ENCODE measurements at places on chromosomes 11 and 22.

GRCh38 chr11:81022057-81022456, 1581.2 kb upstream of the TENM4 start:
- DNase-seq = no peak

DNA sequence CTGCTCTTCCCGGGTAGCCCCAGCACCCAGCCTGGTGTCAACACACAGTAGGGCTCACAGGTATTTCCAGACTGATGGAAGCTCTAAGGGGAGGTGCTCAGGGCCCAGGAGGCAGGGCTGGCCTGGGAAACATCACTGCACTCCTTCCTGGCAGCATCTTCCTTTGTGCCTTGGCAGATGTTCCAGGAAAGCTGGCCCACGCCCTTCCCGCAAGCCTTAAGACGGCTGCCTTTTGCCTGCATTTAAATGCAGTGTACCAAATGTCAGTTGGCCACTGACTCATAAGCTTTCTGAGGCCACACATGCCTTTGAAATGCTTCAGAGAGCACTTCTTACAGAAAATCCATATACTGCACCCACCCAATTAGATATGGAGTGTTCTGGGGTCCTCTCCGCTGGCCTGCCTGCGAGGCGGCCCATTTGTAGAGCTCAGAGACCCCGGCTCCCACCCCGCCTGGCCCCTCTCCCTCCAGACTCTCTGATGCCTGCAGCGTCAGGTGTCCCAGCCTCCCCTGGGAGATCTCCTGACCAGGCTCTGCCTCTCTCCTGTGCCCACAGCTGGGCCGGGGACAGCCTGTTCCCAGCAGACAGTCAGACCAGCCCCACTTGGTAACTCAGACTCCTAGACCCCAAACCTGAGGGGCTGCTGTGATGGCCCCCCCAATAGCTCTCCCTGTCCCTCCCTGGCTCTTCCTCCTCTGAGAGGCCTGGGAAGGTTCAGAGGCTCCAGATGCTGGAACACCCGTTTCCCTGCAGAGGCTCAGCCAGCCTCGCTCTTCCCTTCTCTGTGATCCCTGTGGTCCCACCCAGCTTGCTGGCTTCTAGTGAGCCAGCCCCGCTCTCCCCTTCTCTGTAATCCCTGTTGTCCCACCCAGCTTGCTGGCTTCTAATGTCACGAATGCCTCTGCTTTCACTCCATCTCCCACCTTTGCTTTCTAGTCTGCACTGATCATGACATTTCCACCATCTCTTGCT, 47.6 kb upstream of the THY1 start:
- DNase-seq = no peak

- DNase-seq = no peak
Observed at GRCh38 chr11:31412946-31413345, 43.3 kb downstream of the DNAJC24 start.

GRCh38 chr22:45240104-45240809, 437 bp downstream of the KIAA0930 start:
- DNase-seq = peak; percentile 52

DNA sequence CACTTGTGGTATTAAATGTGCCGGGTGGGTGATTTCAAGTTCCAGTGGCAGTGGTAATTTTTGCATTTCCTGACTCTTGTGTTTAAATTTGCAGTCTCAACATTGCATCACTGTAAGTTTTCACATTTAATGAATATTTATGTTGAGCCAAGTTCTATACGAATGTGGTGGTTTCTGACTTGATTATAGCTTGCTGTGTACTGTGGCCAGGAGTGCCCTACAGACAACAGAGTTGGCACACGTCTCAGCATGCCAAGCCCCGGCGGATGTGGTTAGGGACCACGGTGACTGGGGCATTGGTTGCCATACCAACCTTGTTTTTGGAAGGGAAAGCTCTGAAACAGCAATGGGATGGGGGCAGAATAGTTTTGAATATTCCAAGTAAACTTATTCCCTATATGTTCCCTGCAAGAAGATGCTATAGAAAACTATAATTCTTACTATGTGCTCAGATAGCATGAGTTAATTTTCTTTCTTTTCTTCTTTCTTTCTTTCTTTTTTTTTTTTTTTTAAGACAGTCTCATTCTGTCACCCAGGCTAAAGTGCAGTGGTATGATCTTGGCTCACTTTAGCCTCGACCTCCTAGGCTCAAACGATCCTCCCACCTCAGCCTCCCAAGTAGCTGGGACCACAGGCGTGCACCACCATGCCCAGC, 16.0 kb downstream of the ZNRF3 start:
- peak; percentile 88 for DNase-seq

DNA sequence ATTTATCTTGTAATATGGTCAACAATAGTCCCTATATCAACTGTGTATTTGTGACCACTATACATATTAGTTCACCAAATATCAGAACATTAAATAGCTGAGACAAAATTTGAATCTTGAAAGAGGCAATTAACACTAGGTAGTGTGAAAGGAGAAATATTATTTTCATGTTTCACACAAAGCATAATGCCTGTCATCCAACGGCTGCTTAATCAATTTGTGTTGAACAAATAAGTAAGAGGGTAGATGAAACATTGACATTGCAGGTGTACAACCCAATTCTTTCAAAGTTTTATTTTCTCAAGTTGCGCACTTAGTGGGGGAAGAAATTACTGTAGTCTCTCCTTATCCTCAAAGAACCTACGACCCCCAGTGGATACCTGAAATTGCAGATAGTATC, 3.4 kb upstream of the OR8I2 start:
- DNase-seq = no peak

DNA sequence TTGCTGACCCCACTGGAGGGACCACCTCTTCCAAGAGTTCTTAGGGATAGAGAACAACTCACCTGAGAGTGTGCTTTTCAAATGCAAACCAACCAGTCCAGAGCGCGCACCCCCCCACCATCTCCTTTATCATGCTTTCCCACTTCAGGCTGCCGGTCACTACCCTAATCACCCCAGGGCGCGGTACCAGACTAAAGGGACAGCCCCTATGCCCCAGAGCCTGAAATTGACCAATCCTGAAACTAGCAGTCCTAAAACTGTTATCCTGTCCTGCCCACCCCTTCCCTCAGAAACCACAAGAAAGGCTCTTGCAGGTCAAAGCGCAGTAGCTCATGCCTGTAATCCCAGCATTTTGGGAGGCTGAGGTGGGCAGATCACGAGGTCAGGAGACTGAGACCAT, 37.0 kb downstream of the NEAT1 start:
- no peak for DNase-seq

- DNase-seq = no peak
Observed at GRCh38 chr11:16603890-16604793, 134.3 kb upstream of the C11orf58 start.

DNA sequence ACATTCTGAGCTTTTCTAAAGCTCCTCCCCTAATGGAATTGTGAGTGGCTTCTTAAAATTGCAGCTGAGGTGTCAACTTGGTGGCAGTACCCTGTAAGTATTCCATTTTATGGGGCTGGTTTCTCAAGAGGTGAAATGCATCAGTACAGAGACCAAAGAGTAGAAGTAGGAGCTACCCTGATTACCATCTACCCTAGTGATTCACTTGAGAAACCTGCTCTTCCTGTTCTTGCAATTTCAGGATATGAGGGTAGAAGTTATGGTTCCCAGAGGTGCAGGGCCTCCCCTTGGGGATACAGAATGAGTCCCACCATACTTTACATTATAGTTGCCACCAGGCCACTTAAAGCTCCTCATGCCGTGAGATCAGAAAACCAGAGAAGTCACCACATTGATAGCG, 944.6 kb downstream of the OPCML start:
- no peak for DNase-seq

GRCh38 chr11:6598555-6598954, 4.9 kb downstream of the RRP8 start:
- DNase-seq = no peak

- DNase-seq = no peak
Observed at GRCh38 chr11:68071281-68072048, 32.6 kb downstream of the TCIRG1 start.

GRCh38 chr11:107996006-107996776, 12.5 kb upstream of the CUL5 start:
- no peak for DNase-seq

DNA sequence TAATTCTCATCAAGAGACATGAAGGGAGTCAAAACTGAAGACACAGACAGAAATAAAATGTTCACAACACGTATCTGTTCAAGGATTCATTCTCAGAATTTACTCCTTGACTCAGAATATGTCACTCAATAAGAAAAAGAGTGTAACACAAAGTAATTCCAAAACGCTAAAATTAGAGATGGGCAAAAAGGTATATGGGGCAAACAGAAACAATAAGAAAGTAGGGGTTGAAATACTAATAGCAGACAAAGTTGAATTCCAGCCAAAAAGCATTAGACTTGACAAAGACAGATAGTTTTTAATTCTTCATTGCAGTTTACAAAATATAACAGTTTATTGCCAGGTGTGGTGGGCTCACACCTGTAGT, 26.7 kb downstream of the GNB1L start:
- DNase-seq = no peak

DNA sequence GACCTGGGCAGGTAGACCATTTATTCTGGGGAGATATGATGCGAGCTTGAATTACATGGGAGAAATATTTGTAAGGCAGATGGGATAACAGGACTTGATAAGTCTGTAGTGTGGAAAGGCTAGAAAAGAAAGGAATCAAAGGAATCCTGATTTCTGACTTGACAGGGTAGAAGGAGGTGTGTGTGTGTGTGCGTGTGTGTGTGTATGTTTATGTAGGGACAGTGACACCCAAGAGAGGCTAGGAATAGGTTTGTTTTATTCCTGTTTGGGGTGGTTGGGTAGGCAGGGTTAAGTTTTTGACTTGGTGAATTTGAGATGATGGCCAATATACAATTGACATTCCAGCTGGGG, 390 bp upstream of the HTATIP2 start:
- no peak for DNase-seq

- no peak for DNase-seq
Observed at GRCh38 chr11:1938343-1939005, 8.7 kb upstream of the MRPL23 start.

DNA sequence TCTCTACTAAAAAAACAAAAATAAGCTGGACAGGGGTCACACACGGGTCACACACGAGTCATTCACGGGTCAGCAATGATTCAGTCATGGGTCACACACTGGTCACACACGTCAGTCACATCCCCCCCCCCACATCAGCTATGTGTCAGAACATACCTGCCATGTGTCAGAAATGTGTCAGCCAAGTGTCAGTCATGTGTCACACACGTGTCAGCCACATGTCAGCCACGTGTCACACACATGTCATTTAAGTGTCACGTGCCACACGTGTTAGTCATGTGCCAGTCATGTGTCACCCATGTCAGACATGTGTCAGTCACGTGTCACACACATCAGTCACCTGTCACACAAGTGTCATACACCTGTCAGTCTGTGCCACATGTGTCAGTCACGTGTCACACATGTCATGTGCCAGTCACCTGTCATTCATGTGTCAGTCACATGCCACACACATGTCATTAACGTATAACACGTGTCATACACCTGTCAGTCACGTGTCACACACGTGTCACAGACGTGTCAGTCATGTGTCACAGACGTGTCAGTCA, 28.7 kb upstream of the MMP20 start:
- DNase-seq = no peak

GRCh38 chr22:28923826-28924732, 40.7 kb downstream of the ZNRF3 start:
- DNase-seq = no peak

DNA sequence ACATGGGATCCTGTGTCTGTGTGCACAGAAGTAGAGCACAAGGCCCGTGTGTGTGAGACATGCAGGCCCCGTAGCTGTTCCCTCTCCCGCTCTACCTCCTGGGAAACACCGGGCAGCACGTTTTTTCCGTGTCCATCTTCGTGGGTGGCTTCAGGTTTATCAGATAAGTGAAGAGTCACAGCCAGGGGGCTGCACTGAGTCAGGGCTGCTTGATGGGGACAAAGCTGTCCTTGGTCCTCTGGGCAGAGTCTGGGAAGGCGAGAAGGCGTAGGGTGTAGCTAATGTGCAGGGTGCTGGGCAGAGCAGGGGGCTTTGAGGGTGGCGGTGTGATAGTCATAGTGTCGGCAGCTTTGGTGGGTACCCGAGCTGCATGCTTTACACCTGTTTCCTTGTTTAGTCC, 23.7 kb downstream of the INCENP start:
- no peak for DNase-seq

DNA sequence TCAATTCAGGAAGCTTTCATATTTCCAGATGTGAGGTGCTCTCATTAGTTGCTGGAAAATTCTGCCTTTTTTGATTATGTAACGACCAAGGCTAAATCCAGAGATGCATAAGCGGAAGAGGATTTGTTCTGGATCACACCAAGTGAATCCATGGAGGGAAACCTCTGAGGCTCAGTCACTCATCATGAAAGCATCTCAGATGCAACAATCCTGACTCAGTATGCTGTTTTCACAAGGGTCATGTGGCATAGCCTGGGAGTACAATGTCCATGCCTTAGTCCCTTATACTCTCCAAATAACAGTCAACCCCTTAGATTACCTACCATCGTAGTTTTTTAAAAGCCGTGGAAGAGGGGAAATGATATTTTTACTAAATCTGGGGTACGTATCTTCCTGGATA, 445.6 kb downstream of the NTM start:
- no peak for DNase-seq

DNA sequence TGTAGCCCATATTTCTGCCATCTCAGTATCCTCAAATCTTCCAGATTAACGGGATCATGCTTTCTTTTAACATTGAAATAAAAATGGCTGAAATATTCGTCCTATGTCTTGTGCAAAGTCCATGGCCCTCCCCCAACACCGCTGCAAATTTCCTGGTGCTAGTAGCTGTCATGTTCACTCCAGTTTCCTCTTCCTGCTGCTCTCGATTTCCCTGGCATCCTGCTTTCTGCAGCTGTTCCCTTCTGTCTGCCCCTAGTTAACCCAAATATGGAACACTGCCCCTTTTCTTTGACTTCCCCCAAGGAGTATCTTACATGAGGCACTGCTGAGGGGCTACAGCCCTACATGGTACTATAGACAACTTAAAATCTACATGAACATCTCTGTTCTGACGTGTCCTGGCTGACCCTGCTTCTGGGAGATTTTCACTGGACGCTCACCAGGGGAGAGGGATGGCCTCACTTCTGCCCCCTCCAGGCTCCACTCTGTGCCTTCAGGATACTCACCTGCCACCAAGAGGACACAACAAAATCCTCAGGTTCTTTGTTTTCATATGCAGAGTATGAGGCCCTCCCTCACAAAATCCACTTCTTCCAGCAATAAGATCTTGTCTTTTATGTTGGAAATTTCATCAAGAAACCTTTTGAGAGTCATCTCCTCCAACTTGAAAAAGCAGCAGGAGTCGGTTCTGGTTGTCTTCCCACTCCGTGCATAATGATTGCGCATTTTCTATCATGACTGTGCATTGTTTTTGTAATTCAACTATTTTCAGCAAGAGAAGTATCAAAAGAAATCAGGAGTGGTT, 29.5 kb upstream of the SCUBE2 start:
- DNase-seq = no peak

DNA sequence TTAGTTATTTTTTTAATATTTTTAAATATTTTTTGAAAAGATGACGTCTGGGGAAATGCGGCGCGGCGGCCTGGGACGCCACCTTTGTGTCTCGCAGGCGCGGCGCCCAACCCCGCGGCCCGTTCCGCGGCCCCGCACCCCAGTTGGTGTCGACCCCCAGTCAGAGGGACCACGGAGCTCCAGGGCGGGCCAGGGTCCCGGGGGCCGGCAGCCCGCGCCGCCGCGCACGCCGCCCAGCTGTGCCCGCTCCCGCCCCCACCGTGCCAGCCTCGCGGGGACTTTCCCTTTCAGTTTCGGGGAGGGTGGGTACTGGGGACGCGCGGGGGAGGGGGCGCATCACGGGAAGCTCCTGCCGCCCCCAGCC, 1.6 kb downstream of the CCND1 start:
- no peak for DNase-seq

Data from DND-41 (cell line).